ENCODE measurements at places on chromosomes 1 and 21.

GRCh38 chr1:13817906-13818305 is 117.9 kb downstream of the PRDM2 start:
- no peak for DNase-seq

DNA sequence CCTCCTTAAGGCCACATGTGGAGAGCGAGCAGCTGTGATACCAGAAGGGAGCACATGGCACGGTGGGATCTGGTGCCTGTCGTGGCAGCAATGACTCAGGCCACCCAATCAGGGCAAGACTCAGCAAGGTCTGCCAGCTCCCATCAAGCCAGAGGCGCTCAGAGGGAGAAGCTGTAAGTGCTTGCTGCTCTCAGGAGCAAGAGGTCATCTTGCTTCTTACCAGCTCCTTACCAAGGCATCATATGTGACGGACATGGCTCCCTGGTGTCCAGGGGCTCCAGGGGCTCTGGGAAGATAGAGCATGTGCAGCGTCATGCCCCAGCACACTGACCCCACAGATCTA is 72.9 kb downstream of the ITPKB start:
- no peak for DNase-seq

DNA sequence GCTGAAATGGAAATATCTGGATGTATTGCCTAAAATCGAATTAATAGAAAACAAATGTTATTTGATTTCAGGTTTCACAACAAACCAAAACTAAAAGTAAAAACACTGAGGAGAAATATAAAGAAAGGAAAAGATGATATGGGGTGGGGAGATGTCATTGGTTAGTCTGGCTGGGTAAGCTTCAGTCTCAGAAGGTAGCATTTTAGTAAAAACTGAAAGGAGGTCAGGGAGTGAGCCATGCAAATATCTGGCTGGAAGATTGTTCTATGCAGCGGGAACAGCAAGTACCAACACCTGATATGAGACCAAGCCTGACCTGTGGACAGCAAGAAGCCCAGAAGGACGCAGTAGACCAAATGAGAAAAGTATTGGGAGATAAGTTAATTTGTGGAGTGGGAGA is 264.6 kb downstream of the LRRC40 start:
- DNase-seq, result no peak

DNA sequence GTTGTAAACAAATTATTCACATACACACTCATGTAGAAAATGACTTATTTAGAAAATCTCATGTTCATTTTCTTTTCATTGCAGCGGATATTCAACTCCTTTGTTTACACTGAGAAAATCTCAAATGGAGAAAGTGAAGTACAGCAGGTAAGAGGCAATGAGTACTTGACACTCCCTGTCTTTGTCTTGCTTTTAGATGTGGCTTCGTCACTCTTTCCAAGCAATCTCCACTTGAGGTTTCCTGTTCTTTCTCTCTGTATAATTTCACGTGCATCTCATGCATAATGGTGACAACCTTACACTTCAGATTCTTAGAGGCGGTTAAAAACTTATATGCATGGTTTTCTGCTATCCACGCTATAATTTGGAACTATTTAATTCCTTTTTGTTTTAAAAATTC is 80.6 kb downstream of the CACHD1 start:
- DNase-seq, result peak; percentile 5

- DNase-seq, result no peak
Measured at GRCh38 chr1:11207898-11208611, 18.9 kb downstream of the ANGPTL7 start.

GRCh38 chr1:197519741-197520334 is 251.8 kb downstream of the CRB1 start:
- peak; percentile 4 for DNase-seq

- DNase-seq, result peak; percentile 33
Measured at GRCh38 chr1:27872802-27873551, 633 bp downstream of the THEMIS2 start.

- no peak for DNase-seq
Measured at GRCh38 chr1:3590951-3591865, 20.1 kb downstream of the MEGF6 start.

GRCh38 chr1:25774921-25775771 is 24.8 kb upstream of the SELENON start:
- peak; percentile 82 for DNase-seq

- no peak for DNase-seq
Measured at GRCh38 chr21:46078322-46078977, 19.5 kb upstream of the COL6A2 start.

DNA sequence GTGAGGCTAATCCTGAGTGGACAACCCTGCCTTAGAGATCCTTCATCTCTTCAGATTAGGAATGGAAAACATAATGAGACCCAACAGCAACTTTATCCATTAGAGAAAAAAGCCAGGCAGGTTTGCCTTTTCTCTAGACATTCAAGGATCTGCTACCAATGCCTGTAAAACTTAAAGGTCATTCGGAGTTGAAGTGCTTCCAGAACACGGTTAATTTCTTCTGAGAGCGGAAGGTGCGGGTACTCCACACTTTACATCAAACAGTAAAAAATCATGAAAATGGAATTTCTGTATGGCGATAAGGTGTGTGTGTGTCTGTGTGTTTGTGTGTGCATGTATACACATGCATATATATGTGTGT is 65.2 kb upstream of the PRKACB start:
- DNase-seq, result no peak

DNA sequence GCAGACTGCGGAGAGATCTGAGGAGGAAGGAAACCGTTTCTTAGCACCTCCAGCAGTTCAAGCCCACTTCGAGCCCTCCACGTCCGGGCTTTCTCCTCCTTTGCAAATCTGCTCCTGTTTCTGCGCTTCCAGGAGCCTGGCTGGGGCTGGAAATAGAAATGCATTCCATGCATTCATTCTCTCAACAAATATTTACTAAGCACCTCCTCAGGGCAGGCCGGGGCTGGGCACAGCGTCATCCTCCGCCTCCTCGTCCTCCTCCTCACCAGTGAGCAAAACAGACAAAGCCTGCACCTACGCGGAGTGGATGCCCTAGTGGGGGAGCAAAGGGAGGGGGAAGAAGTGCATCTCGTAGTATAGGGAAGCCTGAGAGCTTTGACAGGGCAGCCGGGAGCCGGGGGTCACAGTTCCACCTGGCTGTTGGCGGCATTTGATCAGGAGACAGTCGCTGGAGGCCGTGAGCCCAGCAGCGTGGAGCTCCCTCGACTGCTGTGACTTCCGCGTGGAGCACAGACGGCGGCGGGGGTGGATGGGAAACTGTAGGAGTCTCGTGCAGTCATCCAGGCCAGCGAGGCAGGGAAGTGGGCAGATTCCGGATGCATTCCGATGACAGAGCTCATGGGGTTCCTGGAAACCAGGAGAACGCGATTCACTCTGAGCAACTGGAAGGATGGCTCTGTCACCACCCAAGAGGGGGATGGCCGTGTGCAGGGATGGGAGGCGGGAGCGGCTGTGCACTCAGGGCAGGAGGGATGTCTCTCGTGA is 93.5 kb downstream of the SIK1 start:
- DNase-seq, result no peak

- no peak for DNase-seq
Measured at GRCh38 chr1:151504252-151504651, 6.9 kb upstream of the CGN start.

GRCh38 chr21:17351766-17352165 is 161.1 kb upstream of the CXADR start:
- DNase-seq, result no peak

GRCh38 chr1:102434421-102434820 is 437.7 kb upstream of the OLFM3 start:
- DNase-seq, result no peak

DNA sequence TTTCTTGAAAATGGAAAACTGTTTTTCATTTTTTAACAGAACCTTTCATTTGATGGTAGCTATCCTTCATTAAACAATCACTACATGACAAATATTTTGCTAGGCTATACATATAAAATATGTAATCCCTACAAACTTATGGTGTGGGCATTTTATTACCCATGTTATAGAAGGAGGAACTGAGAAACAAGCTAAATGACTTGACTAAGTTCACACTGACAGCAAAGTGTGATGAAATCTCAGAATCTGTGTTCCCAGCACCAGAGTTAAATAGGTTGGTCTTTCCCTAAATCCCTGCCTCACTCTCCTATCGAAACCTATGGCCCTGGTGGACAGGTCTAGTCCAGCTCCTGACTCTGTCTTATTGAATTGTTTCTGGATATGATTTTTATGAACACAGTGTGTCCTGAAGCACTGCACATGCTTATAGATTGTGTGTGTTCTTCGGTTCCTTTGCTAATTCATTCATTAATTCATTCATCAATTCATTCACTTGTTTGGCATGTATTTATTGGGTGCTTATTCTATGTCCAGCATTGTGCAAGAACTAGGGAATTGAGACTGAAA is 301.0 kb downstream of the GRIK1 start:
- DNase-seq, result no peak

DNA sequence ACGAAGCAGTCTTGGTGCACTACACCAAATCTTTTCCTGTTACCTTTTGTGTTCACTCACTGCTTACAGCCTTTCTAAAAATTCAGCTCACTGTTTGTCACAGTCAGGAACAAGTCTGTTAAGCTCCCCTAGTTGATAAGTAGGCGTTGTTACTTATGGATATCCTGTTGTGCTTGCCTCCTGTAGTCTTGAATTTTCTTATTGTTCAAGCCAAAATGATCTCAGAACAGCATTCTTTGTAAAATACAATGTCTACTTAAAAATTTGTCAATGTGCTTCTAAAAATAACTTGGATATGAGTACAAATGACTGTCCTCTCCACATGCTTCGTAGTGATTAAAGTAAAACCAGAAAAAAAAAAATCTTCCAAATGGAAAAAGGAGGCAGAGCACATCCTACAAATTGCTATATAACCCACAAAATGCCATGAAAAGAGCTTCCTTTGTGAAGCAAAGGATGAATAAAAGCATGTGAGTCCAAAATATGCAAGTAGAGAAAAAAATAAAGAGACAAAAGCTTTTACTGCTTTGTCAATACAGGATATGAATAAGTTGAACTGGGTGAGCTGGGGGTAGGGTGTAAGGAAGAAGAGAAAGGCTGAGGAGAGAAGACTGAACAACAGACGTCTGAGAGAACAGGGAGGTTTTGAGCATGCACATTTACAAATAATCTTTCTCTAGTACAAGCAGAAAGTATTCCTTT is 228.9 kb upstream of the ADGRL4 start:
- no peak for DNase-seq

All from CD4-positive, alpha-beta T cell treated with Interleukin-12 subunit alpha and Interleukin-12 subunit beta, for 1 hour (primary cell).